ENCODE measurements at places on chromosomes 6 and 20. TPM values are rescaled to one million over a fixed set of nuclear protein-coding genes. Genes with fewer than 3 reads are reported as not detected.

ULBP3 gene
- total RNA-seq = 17.3 TPM

- no peak for DNase-seq
These were observed 106.7 kb downstream of the MAP3K5 start for GRCh38 chr6:136685540-136686108.

- peak; percentile 32 for DNase-seq
These were observed 25.1 kb upstream of the TRIM26 start for GRCh38 chr6:30238178-30238795.

OR2H1 gene
- total RNA-seq = not detected

DNA sequence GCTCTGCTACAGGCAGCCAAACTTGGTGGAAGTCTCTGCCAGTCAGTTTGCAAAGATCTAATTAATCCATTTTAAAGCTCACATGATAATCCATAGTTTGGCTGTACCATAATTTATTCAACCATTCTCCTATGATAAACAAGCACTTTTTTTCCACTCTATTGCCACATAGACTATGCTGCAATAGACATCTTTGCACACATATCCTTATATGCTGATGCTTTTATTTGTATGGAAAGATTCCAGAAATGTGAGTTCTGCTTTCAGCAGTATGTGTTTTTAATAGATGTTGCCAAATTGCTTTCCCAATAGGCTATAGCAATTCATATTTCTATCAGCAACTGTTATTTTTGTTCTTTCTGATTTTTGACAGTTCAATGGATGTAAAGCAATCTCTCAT, 628.0 kb downstream of the KIF16B start:
- peak; percentile 26 for DNase-seq

- DNase-seq = no peak
These were observed 34.2 kb downstream of the PKIG start for GRCh38 chr20:44616604-44616964.

- DNase-seq = peak; percentile 58
These were observed 13.9 kb upstream of the HELZ2 start for GRCh38 chr20:63587776-63588591.

- no peak for DNase-seq
These were observed 10.2 kb downstream of the STX11 start for GRCh38 chr6:144160431-144161005.

C6orf58 gene
- not detected for total RNA-seq

DNA sequence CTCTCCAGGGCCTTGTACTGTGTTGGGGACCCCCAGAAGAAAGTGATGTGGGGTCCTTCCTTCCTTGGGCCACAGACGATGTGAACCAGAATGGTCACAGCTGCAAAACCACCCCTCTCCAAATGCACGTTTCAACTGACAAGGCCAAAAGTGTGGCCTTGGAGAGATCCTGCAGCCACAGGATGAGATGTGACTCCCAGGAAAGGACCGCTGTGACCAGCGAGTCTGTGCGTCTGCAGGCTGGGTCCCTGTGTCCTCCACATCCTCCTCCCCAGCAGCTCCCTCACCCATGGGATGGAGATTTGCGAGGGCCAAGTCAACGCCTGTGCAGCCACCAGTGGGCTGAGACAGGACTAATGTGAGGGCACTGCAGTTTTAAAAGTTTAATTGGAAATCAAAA, 247.0 kb downstream of the ERMARD start:
- DNase-seq = no peak

- DNase-seq = no peak
These were observed 36.3 kb upstream of the SLCO4A1 start for GRCh38 chr20:62606016-62606415.

DNA sequence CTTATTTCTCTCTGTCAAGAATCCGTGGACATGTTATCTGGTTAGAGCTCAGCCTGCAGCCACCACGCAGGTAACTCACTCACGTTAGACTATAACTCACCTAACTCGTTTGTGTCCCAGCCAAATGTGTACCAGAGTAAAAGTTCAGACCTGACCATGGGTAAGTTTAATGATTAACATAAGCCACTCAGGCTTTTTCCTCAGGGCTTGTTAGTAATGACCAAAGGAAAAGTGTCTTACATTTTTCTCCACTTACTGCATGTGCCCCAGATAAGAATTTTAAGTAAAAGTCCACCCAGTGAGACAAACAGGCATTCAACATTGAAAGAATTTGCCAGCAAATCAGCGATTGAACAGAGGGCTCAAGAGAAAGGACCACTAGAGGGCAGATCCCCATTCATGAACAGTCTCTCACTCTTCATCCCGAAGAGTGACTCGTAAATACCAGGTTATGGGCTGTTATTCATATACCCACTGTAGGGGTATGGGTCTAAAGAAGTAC, at the start of gene PKHD1:
TSS of gene PKHD1 (minus strand) at position 116 of the 502 bp plus-strand sequence. CDS start 2,680 bp downstream, outside the sequence.
- peak; percentile 7 for DNase-seq

MTFR2 gene
- 4.3 TPM for total RNA-seq

GRCh38 chr6:48733581-48733980, 622.6 kb upstream of the PTCHD4 start:
- DNase-seq = peak; percentile 37

CCM2L gene
- not detected for total RNA-seq

DNA sequence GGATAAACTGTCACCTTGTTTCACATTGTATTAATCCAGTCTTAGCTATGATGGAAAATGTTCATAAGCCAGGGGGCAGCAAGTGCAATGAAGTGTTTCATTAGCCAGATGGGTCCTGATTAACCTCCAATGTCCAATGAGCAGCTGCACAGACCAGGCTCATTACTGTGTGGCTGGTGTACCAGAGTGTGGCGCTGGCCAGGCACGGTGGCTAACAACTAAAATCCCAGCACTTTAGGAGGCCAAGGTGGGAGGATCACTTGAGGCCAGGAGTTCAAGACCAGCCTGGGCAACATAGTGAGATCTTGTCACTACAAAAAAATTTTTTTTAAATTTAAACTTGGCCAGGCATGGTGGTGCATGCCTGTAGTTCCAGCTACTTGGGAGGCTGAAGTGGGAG, 201.7 kb upstream of the FOXQ1 start:
- peak; percentile 9 for DNase-seq

- DNase-seq = no peak
These were observed 25.9 kb upstream of the HACE1 start for GRCh38 chr6:104885518-104886043.

GRCh38 chr6:150659046-150659763, 59.5 kb downstream of the PLEKHG1 start:
- DNase-seq = no peak

DNA sequence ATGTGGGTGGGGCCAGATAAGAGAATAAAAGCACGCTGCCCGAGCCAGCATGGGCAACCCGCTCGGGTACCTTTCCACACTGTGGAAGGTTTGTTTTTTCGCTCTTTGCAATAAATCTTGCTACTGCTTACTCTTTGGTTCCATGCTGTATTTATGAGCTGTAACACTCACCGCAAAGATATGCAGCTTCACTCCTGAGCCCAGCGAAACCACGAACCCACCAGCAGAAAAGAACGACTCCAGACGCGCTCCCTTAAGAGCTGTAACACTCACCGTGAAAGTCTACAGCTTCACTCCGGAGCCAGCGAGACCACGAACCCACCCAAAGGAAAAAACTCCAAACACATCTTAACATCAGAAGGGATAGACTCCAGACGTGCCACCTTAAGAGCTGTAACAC, 76.7 kb downstream of the TFAP2A start:
- DNase-seq = no peak

- no peak for DNase-seq
These were observed 1269.3 kb downstream of the GRIK2 start for GRCh38 chr6:102662851-102663250.

DNA sequence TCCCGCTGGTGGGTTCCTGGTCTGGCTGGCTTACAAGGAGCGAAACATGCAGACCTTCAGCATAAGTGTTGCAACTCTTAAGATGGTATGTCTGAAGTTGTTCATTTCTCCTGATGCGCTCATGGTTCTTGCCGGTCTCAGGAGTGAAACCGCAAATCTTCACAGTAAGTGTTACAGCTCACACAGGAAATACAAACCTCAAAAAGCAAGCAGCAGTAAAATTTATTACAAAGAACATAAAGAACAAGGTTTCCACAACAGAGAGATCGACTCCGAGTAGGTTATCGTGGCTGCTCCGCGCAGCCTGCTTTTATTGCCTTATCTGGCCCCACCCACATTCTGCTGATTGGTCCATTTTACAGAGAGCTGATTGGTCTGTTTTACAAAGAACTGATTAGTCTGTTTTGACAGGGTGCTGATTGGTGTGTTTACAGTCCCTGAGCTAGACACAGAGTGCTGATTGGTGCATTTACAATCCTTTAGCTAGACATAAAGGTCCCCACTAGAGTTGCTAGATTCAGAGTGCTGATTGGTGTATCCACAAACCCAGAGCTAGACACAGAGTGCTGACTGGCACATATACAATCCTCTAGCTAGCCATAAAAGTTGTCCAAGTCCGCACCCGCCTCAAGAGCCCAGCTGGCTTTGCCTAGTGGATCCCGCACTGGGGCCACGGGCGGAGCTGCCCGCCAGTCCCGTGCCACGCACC, 39.2 kb downstream of the TRIM27 start:
- DNase-seq = no peak

GRCh38 chr6:38492031-38492430, 147.7 kb downstream of the BTBD9 start:
- DNase-seq = no peak

- DNase-seq = no peak
These were observed 111.3 kb downstream of the TBX18 start for GRCh38 chr6:84653027-84653551.

DNA sequence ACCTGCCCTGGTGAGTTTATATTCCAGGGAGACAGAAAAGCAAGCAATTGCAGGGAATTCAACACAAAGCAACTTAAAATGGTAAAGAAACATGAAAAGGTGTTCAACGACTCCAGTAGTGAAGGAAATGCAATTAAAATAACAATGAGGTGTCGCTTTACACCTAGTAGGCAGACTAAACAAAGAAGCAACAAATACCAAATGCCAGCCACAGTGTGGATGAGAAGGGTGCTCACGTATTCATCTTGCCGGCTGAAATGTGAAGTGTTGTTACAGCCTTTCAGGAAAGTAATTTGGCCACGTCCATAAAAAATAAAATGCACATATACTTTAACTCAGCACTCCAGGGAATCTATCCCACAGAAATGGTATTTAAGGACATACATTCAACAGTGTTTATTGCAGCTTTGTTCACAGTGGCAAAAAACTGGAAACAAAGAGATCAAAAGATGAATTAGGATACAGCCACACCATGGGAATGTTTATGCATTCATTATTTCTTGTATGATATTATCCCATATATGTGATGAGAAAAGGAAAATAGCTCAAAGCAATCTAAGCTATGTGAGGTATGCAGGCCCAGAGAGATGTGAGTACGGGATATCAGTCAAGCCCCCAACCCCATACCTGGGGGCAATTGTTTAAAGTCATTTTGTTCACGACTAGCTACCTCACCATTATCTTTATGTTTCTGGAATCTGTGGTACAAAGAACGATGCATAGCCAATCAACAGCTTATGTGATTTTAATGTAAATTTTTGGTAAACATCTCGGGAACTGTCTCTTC, 266.0 kb upstream of the SOX4 start:
- no peak for DNase-seq

DNA sequence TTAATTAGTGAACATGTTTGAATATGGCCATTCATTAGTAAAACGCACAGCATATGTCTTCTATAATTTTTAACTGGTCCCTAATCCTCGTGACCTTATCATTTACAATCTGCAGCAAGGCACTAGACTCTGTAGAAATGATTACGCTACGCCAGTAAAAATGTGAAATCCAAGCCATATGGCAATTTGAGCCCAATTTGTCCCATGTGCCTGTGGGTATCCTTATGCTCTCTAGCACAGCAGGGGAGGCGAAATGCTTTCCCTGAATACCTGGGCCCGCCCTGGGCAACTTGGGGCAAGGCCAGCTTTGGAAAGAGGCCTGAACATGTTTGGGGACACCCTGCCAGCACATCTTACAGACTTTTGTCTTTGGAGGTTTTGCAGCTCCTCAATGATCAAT, 122.7 kb upstream of the AGPAT4 start:
- no peak for DNase-seq

PERP gene
- 11.0 TPM for total RNA-seq

- peak; percentile 29 for DNase-seq
These were observed 981.0 kb upstream of the CITED2 start for GRCh38 chr6:140355476-140355875.

DNA sequence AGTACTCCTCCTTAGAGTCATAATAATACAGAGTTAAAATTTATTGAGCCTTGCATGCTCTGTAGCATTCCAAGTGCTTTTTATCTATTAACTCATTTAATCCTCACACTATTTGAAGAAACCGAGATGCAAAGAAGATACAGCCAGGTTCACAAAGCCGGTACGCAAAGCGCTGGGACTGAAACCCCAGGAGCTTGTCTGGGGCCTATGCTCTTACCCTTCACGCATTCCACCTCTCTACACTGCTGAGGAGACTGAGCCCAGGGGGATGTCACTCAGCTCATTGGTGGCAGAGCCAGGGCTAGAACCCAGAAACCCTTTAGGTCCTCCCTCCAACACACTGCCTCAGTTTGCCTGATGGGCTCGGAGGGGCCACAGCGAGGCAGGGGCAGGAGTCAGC, 19.7 kb upstream of the MRPS18A start:
- DNase-seq = no peak

RHAG gene
- total RNA-seq = not detected

OOEP gene
- under 0.01 TPM for total RNA-seq

TREML2 gene
- total RNA-seq = not detected

PDYN gene
- total RNA-seq = not detected

DNA sequence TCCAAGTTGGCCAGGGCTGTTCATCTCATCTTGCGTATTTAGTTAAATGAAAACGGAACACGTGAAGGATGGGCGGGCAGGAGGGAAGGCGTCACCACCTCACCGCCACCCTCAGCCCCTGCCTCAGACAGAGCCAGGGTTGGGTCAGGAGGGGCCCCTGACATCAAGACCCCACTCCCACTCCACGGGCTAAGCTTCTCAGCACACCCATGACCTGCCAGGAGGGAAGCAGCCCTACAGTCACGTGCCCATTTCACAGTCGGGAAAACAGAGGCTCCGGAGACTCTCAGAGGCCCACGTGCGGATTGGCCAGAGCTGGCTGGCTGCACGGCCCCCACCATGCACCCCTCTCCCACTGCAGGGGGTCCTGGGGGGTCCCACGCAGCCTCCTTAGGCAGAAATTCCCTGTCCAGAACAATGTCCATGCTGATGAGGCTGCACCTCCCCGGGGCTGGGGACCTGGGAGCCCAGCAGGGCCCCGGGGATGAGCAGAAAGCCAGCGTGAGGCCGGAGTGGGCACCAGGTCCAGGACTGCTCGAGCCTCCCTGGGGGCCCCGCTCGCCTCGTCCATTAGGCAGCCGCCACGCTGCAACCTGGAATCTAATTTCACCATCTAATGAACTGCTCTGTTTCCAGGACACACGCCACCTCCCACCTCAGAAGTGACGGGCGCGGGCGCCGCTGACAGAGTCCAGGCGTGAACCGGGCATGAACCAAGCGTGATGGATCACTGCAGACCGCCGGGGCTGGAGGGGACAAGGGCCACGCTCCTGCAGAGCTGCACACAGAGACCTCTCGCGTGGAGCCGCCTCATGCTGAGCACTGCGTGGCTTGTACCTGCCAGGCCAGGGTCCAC, 15.8 kb downstream of the KCNQ2 start:
- peak; percentile 18 for DNase-seq

RGS17 gene
- 1.3 TPM for total RNA-seq

NUP153 gene
- 44.5 TPM for total RNA-seq
